ENCODE measurements at places on chromosomes 5 and 9. TPM values are rescaled to one million over a fixed set of nuclear protein-coding genes. Genes with fewer than 3 reads are reported as not detected.

Gene CDKN2B
- total RNA-seq = 21.6 TPM

Gene IL5
- not detected for total RNA-seq

Gene ADAMTSL1
- 128 TPM for total RNA-seq

Gene SLC36A2
- not detected for total RNA-seq

Gene NTNG2
- total RNA-seq = 1.0 TPM

Gene UBE2D2
- 90.1 TPM for total RNA-seq

Gene IL13
- not detected for total RNA-seq

Gene BAAT
- not detected for total RNA-seq

Gene RNF183
- total RNA-seq = not detected

Gene CORO2A
- total RNA-seq = 4.8 TPM

Gene ZNF366
- 5.4 TPM for total RNA-seq

All from gastroesophageal sphincter (tissue), 4 donors.